ENCODE measurements at places on chromosomes 1 and 21.

DNA sequence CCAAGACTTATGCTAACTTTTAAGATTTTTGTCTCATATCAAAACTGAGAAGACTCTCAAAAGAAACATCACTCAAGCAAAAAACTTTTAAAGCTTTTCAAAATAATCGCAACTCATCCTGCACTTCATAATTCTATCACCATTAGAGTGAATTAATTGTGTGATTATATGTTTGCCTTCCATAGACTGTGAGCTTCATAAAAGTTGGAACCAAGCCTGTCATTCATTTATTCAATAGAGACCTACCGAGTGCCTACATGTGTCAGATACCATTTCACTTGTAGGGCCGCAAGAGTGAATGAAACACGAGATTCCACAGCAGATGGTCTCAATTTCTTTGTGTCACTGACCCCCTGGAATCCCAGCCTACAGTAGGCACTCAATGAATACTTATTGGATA, 106.4 kb downstream of the RHOU start:
- no peak for DNase-seq

DNA sequence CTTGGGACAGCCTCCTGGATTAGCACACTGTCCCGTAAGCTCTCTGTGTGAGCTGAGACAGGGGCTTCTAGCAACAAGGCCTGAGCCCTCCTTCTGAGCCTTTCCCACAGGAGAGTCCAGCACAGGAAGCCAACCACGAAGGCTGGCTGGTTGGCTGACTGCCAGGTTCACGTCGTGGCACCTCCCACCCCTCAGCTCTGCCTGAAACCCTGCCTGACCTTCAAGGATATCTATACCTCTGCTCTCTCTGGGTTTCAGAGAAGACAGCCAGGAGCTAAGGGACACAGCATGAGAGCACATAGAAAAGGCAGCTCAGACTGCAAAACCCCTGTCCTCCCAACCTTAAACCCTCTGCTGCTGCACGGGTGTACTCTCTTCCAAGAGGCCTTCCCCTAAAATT, 13.9 kb downstream of the DLGAP3 start:
- no peak for DNase-seq

GRCh38 chr1:17553975-17554700, 14.6 kb downstream of the ARHGEF10L start:
- no peak for DNase-seq

DNA sequence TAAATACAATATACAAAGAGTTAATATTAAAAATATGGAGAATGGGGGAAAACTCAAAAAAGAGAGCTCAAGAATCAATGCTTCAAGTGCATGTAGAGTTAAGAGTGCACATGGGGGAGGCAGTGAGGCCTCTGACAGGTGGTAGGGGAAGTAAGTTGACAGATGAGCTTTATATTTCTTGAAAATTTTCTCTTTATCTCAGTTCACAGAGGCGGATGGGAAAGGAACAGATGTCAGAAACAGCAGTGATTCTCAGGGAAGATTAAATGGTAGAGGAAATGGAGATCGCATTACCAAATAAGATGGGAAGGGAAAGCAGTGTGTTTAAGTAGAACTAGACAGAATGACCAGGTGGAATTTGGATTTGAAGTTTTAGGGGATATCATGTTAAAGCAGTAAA, 200.1 kb upstream of the C1orf105 start:
- DNase-seq: no peak

GRCh38 chr1:187931776-187932175, 1103.0 kb downstream of the PLA2G4A start:
- no peak for DNase-seq

DNA sequence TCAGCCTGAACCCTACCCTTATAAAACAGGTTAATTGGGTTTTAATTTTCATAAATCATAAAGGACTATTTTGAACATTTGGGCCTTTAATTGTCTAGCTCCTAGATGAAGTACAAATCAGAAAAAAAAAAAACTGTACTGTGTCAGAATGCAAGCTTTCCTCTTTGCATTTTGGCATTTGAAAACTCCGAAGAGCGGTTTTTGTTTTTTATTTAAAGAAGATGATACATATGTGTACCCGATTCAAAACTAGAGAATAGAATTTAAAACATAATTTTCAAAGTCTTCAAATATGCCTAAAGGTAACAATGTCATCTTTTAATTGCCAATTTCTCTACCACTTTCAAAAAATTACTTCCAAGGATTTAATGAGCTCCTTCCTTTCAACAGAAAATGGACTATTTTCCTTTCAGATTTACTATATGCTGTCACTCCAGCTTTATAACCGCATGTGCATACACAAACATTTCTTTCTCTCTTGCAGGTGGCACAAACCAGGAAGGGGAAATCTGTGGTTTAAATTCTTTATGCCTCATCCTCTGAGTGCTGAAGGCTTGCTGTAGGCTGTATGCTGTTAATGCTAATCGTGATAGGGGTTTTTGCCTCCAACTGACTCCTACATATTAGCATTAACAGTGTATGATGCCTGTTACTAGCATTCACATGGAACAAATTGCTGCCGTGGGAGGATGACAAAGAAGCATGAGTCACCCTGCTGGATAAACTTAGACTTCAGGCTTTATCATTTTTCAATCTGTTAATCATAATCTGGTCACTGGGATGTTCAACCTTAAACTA, 33.7 kb downstream of the MRPL39 start:
- DNase-seq: peak; percentile 19

GRCh38 chr1:49048188-49048587, 271.5 kb upstream of the BEND5 start:
- DNase-seq: no peak

DNA sequence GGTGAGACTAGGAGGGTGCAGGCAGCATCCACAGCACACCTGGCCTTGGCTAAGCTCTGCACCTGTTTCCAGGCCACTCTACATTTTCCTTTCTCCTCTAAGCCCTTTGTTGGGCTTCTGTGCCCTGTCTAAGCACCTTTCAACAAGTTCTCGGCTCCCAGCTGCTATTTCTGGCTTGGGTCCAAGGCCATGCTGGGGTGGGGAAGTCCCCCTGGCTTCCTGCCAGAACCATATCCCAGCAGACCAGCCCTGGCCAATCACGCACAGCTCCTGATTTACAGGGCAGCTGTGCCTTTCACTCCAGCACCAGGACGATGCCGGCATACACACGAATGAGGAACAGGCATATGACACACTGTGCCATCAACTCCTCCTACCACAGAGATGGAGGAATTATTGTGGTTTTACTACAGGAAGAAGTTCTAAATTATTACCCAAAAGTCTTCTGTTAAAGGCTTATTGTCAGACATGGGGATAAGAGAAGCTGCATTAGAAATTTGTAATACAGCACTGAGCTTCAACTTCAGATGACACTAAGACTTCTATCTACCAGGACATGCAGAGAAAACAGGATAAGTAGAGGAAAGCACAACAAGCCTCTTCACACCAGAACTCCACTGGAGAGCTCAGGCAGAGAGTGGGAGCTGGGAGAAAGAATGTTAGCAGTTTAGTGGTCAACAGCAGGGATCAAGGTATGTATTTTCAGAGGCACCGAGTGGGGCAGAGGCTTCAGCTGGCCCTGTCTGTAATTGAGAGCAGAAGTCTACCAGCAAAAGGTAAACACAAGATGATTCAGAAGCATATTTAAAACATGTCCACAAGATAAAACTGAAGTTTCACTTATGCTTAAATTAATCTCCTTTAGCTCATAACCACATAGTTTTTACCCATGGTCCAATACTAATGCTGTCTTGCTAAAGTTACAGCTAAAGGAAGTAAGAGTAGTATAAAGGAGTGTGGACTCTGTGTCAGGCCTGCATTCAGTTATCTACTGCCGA, 37.4 kb downstream of the TRIT1 start:
- DNase-seq: peak; percentile 72

DNA sequence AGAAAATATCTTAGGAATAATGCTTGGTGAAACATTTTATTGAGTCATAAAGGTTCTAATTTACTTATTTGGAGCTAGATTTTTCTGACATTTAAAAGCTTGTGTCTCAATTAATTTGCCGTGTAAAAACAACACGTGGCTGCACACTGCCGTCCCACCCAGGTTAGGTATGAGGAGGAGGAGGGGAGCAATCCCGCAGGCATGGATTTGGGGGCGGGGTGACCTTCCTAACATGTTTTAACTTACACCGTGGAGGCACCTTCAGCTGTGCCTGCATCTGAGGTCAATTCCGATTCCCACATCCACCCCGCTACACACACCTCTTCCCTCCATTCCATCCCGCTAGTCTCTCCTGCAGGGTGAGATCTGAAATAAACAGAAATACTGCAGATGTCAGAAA, 28.5 kb upstream of the UMODL1 start:
- no peak for DNase-seq

- no peak for DNase-seq
Measured at GRCh38 chr1:207973898-207974568, 63.1 kb upstream of the CD34 start.

DNA sequence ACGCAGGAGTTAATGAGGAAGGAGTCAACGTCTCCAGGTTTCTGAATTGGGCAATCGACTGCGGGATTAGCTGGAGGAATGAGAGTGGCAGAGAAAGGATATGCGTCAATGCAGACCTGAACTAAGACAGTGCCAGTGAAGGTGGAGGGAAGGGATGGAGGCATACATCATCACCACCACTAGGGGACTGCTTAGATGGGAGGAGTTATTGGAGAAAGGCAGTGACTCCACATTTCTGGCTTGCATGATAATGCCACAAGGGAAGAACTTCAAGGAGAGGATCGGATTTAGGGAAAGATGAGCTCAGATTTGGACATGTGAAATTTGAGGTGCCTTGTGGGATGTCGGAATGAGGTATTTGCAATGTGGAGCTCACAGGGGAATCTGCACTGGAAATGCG, 17.5 kb downstream of the VASH2 start:
- peak; percentile 76 for DNase-seq

- DNase-seq: no peak
Measured at GRCh38 chr1:200353232-200353631, 56.6 kb downstream of the ZNF281 start.

GRCh38 chr1:184826001-184826400, 71.3 kb upstream of the EDEM3 start:
- DNase-seq: no peak

DNA sequence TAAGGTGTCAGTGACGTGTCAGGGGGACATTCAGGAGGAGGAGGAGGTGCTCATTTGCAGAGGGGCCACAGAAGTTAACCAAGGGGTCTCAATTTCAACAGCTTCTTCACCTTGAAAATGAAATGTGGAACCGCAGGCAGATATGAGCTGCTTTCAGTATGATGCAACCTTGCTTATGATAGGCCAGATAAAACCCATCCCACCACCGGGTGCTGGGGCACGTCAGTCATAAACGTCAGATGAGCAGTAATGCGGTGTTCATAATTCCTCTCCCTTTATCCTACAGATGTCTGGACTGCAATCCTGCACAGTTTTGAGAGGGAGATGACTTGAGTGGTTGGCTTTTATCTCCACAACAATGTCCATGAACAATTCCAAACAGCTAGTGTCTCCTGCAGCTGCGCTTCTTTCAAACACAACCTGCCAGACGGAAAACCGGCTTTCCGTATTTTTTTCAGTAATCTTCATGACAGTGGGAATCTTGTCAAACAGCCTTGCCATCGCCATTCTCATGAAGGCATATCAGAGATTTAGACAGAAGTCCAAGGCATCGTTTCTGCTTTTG, 1.7 kb downstream of the PTGFR start:
- no peak for DNase-seq

GRCh38 chr21:34072145-34073031, 990 bp upstream of the MRPS6 start:
- DNase-seq: no peak

DNA sequence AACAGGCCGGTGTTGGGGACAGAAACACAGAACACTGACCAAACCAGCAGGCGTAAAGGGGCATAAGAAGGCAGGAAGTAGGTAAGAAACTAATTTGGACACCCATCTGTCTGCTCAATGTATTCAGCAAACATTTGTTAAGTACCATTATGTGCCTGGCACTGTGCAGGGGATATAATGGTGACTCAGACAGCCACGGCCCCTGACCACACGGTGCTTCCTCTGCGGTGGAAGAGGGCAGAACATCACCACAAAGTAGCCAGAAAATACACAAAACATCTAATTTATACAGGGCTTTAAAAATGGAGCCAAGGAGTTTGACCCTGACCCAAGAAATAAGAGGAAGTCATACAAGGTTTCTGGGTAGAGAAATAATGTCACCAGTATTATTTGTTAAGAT, 12.9 kb downstream of the DNAJC11 start:
- DNase-seq: no peak

DNA sequence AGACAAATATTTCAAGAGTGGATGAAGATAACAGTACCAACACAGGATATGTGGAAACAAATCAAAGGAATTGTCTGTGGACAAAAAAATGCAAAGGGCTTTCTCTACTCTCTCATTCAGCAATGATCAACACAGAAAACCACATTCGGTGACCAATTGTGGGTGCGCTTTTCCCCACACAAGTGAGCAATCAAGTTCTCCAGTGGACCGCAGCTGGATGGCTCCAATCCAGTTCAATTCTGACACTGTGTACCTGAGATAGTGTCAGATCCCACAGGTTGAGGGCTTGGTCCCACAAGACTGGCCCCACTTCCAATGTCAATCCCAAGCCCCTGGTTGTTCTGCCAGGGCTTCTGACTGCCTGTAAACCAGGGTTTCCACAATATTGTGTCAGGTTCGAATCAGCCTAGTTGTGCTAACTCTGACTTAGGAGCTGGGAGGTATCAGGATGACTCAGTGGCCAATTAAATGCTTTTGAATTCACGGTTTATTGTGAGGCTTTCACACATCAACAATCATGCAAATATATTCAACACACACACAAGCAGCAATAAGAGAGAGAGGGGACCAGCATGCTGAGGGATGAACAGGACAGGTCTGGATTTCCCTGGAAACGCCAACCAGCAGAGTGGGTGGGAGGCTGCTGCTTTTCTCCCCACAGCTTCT, 87.0 kb upstream of the BTG3 start:
- no peak for DNase-seq

GRCh38 chr1:158286941-158287346, 2.8 kb upstream of the CD1C start:
- DNase-seq: no peak

DNA sequence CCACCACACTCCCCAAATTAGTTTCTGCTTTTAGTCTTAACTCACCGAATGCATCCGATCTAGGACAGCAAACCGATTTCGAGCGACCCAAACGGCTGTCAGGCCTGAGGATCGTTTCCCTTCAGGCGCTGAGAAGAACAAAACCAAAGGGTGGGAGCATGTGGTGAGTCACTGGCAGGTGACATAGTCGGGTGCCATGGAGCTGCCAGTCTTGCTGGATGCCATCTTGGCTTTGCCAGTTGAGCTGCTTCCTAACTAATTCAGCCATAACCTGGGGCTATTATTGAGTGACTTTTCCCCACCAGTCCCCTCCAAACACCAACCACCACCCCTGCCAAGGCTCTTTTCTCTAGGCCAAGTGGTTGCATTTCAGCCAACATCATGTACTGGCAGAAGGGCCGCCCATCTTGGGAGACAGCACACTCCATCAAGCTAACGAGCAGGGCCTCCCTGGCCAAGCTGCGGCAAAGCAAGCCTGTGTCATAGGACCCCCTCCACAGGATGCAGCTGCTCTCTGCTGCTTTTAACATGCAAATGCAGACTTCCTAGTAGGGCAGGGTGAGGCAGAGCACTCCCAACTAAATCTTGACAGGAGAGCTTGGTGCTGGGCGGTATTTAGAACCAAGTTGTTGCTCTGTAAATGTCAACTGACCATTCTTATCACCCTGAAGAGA, 22.3 kb upstream of the PEX19 start:
- DNase-seq: no peak

All from HEK293T (cell line).